ENCODE measurements at places on chromosomes 16 and 17.

- DNase-seq: no peak
Observed at GRCh38 chr16:89325861-89326471, 108.5 kb downstream of the ZNF778 start.

- DNase-seq: no peak
Observed at GRCh38 chr16:12646490-12647274, 157.0 kb downstream of the CPPED1 start.

- no peak for DNase-seq
Observed at GRCh38 chr16:72199761-72200337, 27.9 kb upstream of the PMFBP1 start.

GRCh38 chr17:80637048-80637781 is 92.6 kb downstream of the RPTOR start:
- DNase-seq: no peak

DNA sequence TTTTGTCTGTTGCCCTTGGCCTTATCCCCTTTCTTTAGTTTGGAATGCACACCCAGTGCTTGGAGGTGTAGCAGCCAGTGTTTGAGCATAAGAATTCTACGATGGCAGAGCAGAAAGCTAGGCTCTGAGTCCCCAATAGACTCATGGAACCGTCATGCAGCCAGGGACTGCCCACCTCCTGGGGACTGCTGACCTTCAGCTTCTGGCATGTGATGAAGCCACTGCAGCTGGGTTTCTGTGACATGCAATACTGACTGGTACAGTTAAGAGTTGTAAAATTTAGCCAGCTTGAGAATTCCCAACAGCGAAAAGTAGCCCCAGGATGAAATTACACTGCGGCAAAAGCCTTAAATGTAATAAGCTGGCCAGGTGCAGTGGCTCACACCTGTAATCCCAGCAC is 9.0 kb upstream of the MAP3K14 start:
- no peak for DNase-seq

Measured in stimulated activated CD4-positive, alpha-beta T cell treated with anti-CD3 and anti-CD28 coated beads, Interleukin-15, amount 100 ng/mL, for 1 hour (primary cell).